ENCODE measurements at places on chromosomes 12 and 14.

DNA sequence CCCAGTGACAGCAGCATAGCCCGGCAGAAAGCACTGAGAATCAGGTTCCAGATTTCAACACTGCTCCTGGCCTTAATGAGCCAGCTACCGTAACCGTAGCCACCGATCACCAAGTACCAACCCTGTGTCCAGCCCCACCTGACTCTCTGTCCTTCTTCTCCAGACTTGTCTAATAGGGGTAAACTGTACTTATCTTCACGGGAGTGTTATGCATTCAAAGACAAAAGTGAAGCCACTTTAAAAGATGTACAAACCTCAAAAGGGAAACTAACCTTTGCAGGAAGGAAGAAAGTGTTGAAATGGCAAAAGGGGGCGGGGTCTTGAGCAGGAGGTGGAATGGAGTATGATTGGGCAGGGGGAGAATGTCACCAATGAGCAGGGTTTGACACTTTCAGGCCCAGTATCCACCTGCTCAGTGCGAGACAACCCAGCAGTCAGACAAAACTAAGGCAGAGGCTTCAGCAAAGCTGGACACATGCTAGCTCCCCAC, 226.1 kb downstream of the CHST11 start:
- no peak for DNase-seq

DNA sequence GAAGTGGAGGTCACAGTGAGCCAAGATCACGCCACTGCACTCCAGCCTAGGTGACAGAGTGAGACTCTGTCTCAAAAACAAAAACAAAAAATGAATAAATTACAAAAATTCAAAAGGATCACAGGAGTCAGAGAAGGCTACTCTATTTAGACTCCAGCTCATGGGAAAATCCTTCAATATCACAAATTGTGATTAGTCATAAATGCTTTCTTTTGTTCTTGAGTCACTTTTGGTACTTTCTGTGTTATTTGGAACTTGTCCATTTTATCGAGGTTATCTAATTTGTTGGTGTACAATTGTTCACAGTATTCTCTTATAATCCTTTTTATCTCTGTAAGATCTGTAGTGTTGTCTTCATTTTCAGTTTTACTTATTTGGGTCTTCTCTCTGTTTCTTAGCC, 18.9 kb downstream of the ALDH2 start:
- no peak for DNase-seq

GRCh38 chr14:24576771-24577170, 721 bp upstream of the CTSG start:
- no peak for DNase-seq

GRCh38 chr12:122327494-122328385, 61.4 kb upstream of the VPS33A start:
- no peak for DNase-seq
